Stimulated activated CD8-positive, alpha-beta memory T cell treated with anti-CD3 and anti-CD28 coated beads, Interleukin-12 subunit alpha, Interleukin-12 subunit beta, amount 100 ng/mL, for 4 hours (primary cell): ENCODE measurements at places on chromosomes 1 and 21.

DNA sequence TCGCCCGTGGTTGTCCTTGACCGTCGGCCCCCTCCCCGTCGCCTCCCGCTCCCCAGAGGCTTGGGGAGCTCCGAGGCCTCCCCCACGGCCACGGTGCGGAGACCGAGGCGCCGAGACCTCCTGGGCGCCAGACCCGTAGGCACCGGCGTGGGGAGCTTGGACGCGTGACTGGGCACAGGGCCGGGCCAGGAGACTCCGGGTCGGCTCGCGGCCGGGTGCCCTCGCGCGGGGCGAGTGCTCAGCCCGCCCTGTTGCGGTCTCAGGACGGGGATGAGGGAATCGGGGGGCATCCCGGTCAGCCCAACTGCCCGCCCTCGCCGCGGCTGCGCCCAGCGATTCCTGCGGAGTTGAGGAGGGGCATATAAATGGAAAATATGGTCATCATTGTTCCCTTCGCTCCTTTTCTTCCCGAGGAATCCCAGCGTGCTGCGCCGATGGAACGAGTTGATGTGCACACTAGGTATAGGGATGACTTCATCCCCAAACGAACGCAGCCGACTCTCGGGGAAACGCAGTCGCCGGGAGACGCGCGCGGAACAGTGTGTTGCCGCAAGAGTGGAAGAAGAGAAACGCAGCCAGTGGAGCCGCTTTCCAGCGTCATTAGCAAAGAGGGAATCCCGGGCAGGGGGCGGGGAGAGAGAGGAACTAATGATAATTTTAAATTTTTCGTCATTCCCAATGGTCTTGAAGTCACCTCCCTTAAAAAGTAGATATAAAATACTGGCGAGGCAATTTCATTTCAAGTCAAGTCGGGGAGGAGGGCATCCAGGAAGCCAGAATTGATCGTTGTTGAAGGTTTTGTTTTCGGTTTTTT, 747 bp upstream of the ENAH start:
- DNase-seq = no peak

- no peak for DNase-seq
These were observed 305.7 kb upstream of the NRIP1 start for GRCh38 chr21:15370462-15370975.

DNA sequence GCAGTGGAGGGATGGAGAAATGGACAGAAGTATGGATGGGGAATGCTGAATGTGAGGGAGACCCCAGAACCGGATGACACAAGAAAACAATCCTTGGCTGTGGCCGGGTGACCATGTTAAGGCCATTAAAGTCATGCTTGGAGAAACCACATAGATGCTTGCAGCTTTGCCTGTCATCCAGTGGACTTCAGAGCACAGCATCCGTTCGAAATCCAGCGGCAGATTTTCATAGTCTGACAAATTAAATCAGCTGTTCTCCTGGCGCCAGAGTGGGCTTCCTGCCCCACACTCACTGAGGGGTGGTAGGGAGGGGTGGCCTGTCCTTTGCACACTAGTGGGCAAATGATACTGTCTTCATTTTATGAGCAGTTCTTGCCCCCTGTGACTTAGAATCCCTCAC, 35.1 kb downstream of the ABCG1 start:
- no peak for DNase-seq

GRCh38 chr1:201536558-201536957, 2.4 kb upstream of the NAV1 start:
- no peak for DNase-seq

DNA sequence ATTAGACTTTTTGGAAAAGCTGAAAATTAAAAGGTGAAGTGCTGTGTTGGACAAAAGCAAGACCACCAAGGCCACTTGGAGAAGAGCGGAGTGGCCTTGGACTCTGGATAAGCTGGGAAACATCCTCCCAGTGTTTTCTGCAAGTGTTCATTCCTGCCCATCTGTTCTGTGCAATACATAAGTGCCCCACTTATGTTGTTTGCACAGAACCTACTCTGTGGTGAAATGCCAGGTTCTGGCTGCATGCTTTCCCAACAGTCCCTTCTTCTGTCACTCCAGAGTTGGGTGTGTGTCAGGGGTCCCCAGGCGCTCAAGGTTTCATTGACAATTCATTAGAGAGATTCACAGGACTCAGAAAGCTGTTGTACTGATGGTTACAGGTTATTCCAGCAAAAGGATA, 30.3 kb downstream of the NHLH2 start:
- DNase-seq = no peak

DNA sequence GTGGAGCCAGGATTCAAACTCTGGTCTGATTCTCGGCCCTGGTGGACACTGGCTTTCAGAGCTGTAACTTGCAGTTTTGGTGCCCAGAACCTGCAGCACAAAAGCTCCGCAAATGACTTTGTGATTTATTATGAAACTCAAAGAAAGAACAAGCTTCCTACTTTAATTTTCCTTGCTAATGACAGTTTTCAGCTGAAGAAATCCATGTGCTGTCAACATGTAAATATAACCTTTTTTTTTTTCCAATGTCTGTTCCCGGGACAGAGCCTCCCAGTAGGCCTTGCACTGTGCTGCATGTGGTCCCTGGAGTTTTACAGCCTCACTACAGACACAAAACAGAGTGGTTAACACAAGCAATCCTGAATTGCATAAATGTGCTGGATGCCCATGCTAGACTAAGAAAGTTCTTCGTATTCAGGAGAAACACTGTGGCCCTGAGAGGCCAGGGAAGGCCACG, 62.3 kb upstream of the ANGPTL1 start:
- DNase-seq = no peak

- DNase-seq = no peak
These were observed 5.9 kb upstream of the ATP1A2 start for GRCh38 chr1:160109686-160110085.

DNA sequence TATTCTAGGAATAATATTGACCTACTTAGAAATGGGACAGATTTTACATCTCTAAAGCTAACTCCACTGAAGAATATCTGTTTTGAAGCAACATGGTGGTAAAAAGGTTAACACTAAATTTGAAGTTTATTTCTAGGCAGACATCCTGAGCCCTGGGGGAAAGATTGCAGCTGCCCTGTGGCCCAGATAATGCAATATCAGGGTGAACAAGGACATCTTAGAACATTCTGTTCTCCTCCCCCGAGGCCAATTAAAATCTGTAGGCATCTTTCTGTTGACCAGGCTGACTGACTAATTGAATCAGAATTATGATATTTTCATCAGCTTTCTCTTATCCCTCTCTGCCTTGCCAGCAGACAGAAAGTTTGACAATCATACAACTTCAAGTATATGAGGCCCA, 149.8 kb upstream of the DUSP10 start:
- no peak for DNase-seq

- DNase-seq = no peak
These were observed 36.7 kb upstream of the SH3D21 start for GRCh38 chr1:36269408-36269838.

GRCh38 chr1:165367375-165367993, 11.0 kb upstream of the LMX1A start:
- DNase-seq = peak; percentile 48

- no peak for DNase-seq
These were observed 3.9 kb downstream of the SELENBP1 start for GRCh38 chr1:151368393-151369301.

GRCh38 chr21:45033791-45034555, 40.4 kb upstream of the ADARB1 start:
- no peak for DNase-seq

- no peak for DNase-seq
These were observed 44.9 kb downstream of the SGIP1 start for GRCh38 chr1:66578841-66579240.

DNA sequence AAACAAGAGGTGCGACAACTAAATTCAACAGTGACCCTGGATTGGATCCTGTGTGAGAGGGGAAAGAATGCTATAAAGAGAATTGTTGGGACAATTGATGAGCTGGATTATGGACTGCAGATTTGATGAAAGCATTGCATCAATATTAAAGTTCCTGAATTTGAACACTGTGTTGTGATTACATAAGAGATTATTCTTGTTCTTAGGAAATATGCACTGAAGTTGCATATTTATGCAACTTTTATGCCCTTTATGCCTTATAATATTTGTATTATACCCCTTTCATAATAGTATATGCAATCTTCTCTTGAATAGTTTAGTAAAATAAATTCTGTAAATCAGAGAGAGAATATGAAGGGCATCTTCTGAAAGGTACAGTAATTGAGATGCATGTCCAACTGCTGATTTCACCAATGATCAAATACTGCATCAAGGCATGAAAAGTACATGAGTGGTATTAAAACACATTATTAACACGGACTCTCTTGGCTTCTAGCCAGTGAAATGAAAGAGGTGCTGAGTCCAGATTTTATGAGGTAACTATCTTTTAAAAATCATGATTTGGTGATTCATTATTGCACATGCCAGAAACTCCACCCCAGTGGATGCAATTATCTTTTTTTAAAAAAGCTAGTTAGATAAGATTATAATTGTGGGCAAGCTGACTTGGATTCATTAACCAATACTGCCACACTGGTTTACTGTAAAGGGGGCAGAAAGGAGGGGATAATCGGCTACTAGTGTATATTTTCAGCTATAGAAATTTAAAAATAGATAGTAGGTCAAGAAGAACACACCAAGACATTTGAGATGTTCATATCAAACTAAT, 19.9 kb upstream of the LPAR3 start:
- DNase-seq = no peak
